CD4-positive, alpha-beta T cell treated with Interleukin-21 for 1 hour (primary cell): ENCODE measurements at places on chromosomes 3 and 15.

DNA sequence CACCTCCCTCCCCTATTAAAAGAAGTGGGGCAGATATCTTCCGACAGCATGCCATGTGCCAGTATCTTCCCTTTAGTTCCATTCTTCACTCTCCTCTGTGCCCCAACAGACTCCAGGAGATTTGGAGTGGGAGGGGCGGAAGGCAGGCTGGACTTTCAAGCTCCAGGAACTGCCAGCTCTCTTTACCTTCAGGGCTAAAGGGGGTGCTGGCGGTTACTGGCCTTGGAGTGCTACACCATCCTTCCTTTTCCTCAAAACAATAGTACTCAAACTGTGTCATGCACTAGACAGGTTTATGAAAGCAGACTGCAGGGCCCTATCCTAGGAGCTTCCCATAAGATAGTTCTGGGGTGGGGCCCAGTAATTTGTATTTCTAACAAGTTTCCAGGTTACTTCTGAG, 6.0 kb downstream of the LINS1 start:
- peak; percentile 19 for DNase-seq

DNA sequence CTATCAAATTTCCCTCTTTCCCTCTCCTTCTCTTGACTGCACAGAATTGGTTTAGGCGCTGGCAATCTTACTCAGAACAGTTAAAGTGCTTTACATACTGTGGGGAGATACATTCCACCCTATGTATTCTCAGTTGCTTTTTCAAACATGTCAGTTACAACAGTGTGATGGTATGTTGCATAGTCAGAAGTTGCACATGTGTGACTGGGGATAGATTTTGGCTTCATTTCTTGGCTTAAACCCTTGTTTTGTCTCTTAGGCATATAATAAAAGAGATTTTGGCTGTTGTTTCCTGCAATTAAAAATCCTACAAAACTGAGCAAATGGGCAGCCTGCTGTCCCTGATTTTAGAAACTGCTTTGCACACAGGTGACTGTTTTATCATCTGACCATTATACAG, 86.7 kb downstream of the PIK3R4 start:
- DNase-seq, result no peak

DNA sequence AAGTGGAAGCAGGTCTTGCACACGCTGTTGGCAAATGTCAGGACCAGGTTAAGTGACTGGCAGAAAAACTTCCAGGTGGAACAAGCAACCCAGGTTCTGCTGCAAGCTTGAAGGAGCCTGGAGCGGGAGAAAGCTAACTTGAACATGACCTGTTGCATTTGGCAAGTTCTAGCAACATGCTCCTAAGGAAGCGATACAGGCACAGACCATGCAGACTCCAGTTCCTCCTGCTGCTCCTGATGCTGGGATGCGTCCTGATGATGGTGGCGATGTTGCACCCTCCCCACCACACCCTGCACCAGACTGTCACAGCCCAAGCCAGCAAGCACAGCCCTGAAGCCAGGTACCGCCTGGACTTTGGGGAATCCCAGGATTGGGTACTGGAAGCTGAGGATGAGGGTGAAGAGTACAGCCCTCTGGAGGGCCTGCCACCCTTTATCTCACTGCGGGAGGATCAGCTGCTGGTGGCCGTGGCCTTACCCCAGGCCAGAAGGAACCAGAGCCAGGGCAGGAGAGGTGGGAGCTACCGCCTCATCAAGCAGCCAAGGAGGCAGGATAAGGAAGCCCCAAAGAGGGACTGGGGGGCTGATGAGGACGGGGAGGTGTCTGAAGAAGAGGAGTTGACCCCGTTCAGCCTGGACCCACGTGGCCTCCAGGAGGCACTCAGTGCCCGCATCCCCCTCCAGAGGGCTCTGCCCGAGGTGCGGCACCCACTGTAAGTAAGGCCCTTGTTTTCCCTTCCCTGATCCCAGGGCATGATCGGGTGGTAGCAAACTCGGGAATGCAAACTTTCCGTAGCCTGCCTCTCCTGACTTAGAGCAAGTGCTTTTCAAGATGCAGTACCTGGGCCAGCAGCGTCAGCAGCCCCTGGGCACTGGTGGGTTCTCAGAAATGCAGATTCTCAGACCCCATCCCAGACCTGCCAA, 759 bp downstream of the GALNT15 start:
- DNase-seq, result no peak

GRCh38 chr3:194184801-194185200, 48.9 kb downstream of the HES1 start:
- no peak for DNase-seq

- DNase-seq, result no peak
Observed at GRCh38 chr3:71241981-71242560, 341.5 kb downstream of the FOXP1 start.

DNA sequence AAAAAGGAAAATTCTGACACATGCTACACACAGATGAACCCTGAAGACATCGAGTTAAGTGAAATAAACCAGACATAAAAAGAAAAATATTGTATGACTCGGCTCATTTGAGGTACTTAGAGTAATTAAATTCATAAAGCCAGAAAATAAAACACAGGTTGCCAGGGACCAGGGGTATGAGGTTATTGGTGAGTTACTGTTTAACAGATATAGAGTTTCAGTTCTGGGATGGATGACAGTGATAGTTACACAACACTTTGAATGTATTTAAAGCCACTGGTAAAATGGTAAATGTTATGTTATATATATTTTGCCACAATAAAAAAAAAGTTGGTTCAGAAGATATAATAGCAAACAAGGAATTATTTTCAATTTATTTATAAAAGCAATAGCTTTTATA, 436.1 kb upstream of the WNT5A start:
- no peak for DNase-seq

- DNase-seq, result no peak
Observed at GRCh38 chr3:189014526-189014925, 157.2 kb upstream of the TPRG1 start.

DNA sequence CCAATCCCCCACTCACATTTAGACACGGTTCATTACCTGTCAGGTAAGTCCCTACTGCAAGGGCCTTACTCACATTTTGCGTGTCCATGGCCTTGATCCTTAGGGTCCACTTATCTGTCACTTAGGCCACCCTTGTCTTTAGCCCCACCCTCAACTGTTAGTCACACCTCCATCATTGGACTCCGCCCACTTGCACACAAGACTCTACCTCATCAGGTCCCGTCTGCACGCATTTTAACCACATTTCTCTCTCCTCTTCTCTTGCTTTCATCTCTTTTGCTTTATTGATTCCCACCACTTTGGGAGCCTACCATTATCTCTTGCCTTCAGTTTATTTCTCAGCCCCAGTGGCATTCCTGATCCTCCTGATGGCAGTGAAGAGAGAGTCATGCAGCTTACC, at the start of gene IQCF6:
Gene IQCF6 (minus strand): TSS at position 101 of the 400 bp plus-strand sequence. CDS start 13 bp downstream, at position 88.
- no peak for DNase-seq

- no peak for DNase-seq
Observed at GRCh38 chr3:145767909-145768308, 393.1 kb downstream of the PLOD2 start.

- DNase-seq, result no peak
Observed at GRCh38 chr3:177521305-177521704, 324.0 kb upstream of the TBL1XR1 start.

DNA sequence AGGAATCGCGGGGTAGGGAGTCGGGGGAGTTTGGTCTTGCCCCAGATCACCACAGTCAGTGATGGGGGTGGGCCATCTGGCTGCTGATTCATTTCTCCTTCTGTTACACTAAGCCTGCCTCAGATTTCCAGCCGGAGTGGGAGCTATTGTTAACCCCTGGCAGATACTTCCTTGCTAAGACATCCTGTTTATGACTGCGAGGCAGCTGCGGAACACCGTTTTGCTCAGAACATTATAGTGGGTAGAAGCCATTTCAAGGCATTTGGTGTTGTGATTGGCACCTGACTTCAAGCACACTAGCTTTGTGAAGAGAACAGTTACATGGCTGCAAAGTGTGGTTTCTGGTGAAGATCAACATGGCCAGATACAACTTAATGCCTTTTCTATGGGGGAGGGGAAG, 73.8 kb downstream of the FLNB start:
- no peak for DNase-seq

DNA sequence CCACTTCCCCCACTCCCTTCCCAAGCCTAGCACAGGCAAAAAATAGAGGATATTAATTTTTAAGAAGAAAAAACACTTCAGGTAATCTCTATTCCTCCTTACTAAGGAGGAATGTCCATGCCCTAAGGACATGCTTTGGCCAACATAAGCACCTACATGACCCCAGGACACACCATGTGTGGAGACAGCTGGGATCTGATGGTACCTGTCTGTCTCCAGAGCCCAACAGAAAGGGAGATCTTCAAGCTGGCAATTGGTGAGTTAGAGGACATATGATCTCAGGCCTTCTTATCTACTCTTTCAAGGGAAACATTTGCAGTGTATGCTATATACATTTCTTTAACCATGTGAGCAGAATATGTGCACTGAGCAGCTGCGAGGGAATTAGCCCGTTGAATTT, 7.0 kb downstream of the TM4SF4 start:
- DNase-seq, result no peak

GRCh38 chr3:186544281-186544680, at the start of gene CRYGS:
TSS of gene CRYGS (minus strand) at chr3:186544380. CDS start at chr3:186544326, 54 bp downstream.
- no peak for DNase-seq

DNA sequence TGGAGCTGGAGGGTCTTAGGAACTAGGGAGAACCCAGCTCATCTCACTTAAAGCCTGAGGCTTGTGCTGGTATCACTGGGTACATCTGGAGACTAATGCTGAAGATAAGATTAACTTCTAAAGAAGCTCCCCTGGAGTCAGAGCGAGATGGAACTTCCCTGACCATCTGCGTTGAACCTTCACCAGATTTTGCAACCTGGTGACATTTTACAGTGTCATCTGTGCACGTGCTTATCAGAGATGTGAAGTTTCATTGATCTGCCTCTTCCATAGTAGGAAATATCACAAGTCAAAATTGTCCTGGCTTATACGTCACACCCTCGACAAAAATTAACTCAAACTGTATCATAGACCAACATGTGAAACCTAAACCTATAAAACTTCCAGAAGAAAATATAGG, 395.5 kb downstream of the SHQ1 start:
- DNase-seq, result no peak

DNA sequence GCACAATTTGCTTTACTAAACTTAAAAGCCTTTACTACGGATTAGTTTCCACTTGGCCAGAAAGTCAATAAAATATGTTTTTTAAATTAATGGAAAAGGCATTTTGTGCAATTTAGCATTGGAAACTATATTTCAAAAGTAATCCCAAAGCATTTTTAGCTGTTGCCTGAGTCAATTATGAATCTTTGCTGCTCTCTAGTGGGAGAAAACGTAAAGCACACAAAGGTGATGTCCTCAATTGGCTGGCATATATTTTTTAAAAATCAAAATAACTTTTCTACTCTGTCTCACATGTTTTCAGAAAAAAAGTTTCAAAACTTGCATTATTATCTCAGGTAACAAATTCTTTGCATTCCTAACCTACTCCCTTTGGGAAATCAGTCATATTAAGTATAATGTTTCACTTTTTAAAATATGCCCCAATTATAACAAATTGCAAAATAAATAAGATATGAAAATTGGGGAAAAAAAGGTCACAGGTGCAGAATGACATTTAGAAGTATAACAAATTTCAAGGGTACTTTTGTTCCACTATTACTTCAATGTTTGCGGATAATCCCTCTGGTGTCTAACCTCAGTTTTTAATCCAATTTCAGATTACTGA, 47.2 kb upstream of the TEX55 start:
- peak; percentile 61 for DNase-seq

DNA sequence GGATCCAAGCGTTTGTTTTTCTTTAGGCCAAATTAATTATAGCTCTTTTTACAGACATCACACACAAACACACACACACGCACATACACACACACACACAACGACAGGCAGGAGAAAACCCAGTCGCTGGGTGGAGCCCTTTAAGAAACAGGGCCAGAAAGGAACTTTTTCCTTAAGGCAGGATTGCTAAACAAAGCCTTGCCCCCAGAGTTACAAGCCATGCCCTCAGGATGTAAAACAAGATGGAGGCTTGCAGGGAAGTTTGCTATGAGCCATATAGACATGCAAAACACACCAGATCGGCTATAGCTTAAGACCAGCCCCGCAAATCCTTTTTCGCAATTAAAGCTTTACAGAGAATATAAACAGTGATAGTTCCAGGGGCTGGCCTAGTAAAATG, 16.3 kb upstream of the IQCF2 start:
- DNase-seq, result no peak

GRCh38 chr3:115275896-115276295, 128.8 kb upstream of the ZBTB20 start:
- no peak for DNase-seq

DNA sequence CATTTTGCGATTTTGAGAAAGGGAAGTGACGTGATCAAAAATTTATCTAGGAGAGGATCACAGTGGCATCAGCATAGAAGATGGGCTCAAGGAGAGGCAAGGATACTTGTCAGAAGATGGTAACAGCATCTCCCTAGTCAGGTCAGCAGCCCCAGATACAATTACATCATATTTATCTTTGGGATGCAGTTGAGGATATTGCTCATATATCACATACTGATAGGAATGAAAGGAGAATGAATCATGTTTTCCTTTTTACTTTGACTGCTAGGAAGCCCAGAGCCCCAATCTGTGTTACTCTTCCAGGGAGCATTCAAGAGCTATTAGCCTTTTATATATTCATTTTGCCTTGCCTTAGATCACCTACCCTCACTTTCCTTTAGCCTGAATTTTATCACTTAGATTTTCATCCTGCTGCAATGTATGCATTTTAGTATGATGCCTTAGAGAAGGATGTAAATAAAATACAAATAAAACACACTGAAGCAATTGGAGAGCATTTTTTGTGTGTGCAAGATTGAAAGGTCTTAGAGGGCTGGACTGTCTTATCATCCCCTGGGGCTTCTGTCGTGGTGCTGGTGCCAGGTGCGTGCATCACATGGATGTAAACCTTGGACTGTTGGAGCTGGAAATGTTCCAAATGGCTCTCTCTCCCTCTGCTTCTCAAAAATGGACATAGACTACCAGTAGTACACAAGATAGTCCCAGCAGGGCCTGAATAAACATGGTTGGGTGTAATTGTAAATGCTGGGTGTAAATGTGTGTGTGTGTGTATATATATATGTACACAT, 40.3 kb downstream of the CORO2B start:
- no peak for DNase-seq

DNA sequence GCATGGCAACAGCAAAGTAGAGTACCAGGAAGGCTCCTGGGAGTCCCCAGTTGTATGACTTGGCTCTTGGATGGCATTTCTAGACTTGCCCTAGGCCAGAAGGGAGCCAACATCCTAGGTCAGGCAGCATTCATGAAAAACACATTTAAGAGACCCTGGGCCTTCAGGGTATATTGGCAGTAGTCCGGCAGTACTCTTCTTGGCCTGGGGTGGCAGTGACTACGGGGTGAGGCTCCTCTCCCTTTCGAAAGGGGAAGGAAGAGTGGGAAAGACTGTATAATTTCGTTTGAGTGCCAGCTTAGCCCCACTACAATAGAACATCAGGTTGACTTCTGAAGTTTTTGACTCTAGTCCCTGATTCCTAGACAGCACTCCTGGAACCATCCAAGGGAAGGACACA, 136.4 kb downstream of the ZIC4 start:
- DNase-seq, result no peak

GRCh38 chr3:108118038-108118768, 27.4 kb upstream of the CD47 start:
- DNase-seq, result no peak
